ENCODE measurements at places on chromosomes 2 and 18. TPM values are rescaled to one million over a fixed set of nuclear protein-coding genes. Genes with fewer than 3 reads are reported as not detected.

Gene SUPT7L
- polyA plus RNA-seq, result 72.3 TPM

Gene TMEM169
- polyA plus RNA-seq, result 14.0 TPM

Gene SGPP2
- 17.4 TPM for polyA plus RNA-seq

Gene GKN2
- not detected for polyA plus RNA-seq

DNA sequence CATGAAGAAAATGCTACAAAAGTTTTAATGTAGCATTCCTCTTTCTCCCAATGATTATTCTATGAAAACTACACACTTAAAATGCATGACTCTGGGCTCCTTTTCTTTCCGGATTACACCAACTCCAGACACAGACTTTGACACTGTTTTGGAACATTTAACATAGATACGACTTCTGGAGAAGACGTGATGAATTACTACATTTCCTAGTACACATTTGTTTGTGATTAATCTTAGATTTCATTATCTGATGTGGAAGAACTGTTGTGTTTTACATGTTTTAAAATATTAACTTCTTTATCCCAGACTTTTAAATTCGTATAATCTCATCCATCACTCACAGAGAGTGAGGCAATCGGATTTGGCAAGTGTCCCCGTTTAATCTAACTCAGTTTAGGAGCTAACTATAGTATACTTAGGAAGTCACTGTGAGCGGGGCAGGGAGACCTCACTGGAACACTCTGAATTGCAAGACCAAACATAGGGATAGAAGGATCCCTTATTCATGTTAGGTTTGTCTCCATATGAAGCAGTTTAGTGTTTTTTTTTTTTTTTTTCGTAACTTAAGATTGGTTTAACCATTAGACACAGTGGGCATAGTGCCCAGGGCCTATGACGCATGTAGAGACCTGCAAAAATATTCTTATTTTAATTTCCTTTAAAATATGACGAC lies 66.7 kb downstream of the PDE1A start:
- DNase-seq, result peak; percentile 35

GRCh38 chr2:39723497-39723896 lies 55.6 kb downstream of the THUMPD2 start:
- no peak for DNase-seq

GRCh38 chr2:215236131-215236530 lies 75.7 kb upstream of the ATIC start:
- no peak for DNase-seq

- DNase-seq, result no peak
These were observed 301.6 kb upstream of the STON1 start for GRCh38 chr2:48228345-48228684.

DNA sequence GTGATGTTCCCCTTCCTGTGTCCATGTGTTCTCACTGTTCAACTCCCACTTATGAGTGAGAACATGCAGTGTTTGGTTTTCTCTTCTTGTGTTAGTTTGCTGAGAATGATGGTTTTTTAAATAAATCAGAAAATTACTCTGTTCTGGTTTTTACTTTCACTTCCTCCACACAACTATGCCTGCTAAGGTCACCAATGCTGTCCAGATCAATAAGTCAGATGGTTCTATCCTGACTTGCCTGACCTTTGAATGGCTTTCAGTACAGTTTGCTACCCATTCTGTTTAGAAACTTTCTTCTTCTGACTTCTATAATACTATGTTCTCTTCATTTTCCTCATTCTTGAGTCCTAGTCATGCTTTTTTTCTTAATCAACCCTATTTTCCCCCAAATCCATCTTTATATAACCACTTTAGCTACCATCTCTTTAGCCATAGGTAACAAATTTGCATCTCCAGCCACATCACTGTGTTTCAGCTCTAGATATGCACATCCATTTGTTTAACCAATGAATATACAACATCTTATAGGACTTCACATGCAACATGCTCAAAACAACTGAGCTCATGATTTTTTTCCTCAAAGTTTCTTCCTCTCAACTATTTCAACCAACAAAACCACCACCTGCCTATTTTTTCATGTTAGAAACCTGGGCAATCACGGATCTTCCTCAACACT lies 58.8 kb upstream of the SLC38A11 start:
- no peak for DNase-seq

GRCh38 chr2:147711031-147711430 lies 133.8 kb upstream of the ACVR2A start:
- DNase-seq, result no peak

DNA sequence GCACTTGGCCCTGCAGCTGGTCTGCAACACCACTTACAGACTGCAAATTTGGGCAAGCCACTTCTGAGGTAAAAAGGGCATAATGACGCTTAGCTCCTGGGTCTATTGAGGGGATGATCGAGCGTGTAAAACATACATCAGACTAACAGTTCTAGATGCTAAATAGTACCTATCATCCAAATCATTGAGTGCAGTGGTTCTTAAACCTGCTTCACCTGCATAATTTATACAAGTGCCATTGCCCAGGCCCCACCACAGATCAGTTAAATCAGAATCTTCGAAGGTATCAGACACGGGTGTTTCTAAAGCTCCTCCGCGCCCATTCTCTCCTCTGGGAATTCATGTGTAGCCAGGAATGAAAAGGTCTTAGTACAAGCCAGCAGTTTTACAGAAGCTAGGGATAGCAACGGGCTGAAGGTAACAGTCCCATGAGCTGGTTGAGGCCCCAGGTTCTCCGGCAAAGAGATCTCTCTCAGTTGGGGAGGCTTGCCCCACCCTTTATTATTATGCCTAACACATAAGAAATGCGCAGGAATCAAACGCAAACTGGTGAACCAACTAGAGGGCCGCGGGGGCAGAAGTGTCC lies 737 bp upstream of the RNF181 start:
- no peak for DNase-seq

DNA sequence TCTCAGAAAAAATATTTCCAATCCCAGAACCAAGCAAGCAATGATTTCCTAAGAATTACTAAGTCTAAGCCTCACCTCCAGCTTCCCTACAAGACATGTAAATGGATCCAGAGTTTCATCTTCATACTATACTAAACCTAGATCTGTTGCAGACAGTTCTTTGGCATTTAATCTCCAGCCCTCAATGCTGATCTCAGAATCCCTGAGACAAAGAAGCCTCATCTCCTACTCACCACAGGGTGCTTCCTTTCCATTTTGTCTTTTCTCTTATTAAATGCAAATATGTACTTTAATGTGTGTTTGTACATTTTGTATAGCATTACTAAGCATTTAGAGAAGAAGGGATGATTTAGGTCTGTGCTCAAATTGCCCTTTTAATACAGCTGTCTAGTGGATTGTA lies 954.9 kb downstream of the TDRD15 start:
- DNase-seq, result no peak

Data from left kidney (tissue), 8 donors.